ENCODE measurements at places on chromosomes 16 and 17.
A peak's percentile ranks its signal among the peaks of the same experiment; 100 is the strongest.

- DNase-seq: no peak
Observed at GRCh38 chr16:89924925-89925307, 1.8 kb downstream of the TUBB3 start.

- no peak for DNase-seq
Observed at GRCh38 chr17:49162866-49163265, 30.3 kb downstream of the B4GALNT2 start.

DNA sequence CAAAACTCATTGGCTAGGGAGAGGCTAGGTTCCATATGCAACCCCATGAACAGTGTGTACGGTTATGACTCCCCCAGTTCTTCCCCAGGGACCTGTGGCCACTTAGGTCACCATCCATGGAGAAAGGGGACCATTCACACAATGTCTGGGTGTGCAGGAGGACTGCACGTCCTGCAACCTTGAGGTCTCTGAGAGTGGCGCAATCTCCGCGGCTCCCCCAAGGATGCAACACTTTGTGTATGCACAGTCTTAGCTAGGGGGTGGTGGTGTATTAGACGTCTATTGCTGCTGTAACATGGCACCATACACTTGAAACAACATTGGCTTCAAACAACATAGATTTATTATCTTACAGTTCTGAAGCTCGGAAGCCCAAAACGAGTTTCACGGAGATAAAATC, 65.6 kb upstream of the CBX4 start:
- no peak for DNase-seq

DNA sequence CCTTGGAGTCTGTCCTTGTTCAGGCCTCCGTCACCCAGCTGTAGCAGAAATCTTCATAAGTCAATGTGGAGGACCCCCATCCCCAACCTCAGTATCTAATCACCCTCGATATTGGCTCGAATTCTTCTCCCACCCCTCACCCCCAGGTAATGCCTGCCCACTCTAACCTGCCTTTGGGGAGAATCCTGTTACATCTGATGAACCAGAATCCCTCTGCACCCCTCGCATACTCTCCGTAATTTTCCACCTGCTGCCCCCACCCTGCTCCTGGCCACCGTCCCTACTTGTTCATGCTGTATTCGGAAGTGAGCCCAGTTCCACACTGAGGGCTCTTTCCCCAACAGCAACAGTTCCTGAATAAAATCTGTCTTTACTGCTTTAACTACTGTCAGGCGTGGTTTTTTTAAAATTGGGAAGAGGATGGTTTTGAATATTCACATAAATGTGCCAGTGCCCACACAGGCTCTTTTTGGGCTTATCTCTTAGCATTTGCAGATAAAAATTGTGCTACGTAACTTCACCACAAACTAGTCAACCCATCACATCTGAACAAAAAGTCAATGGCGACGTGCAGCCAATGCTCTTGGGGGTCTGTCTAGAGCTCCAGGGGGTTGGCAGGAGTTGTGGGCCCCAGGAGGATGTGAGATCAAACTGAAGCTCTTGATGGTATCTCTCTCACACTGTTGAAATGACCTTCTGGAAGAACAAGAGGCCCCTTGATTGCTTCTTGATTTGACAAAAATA, 73.7 kb downstream of the NETO2 start:
- no peak for DNase-seq

- DNase-seq: no peak
Observed at GRCh38 chr16:1734816-1735215, 28.8 kb downstream of the MAPK8IP3 start.

DNA sequence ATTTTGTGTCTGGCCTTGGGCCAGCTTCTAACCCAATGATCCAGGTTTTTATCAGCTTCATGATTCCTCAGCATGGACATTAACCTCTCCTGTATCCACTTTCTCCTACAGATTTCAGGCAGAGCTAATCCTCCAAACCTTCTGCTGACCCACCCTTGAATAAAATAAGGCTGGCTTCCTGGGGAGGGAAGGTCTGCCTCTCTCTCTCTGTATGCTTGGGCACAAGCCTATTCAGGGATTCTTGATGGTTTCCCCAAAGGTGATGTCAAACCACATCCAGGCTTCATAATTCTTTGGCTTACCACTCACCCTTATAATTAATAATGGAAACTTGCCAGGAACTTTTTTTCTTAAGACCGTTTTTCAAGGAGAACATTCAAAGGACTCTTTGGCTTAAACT, 240.1 kb downstream of the UTP18 start:
- DNase-seq: no peak

DNA sequence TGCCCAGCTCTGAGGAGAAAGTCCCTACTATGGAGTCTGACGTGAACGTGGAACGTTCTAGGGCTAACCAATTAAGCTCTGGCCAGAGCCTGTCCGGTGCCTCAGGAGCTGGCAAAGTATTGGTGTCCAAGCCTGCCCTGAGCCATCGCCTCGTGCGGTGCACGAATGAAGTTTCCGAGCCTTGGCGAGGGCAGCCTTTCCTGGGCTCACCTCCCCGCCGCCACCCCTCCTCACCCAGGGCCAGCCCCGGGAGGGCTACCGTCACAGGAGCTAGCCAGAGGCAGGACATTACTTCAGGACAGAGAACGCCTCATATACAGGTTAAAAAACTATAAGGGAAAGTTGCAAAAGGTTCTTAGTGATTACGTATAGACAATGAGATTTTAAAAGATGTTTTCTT, 23.6 kb upstream of the TRAP1 start:
- DNase-seq: no peak

DNA sequence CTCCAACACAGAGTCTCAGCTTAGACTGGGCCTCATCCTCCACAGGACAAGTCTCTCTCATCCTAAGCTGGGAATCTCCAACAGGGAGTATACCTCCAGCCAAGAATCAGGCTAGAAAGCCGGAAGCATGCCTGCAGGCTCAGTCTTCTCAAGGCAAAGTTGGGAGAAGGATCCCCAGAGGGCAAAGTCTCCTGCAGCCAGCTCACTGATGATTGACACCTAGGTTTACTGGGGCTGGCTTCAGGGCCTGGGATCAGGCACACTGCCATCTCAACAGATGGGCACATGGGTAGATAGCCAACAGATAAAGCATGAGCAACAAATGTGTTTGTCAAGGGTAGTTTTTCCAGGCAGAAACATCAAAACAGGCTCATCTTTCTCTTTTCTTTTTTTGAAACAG, 56.1 kb upstream of the TOX3 start:
- DNase-seq: no peak

- DNase-seq: no peak
Observed at GRCh38 chr16:61050547-61050946, 985.7 kb downstream of the CDH8 start.

- no peak for DNase-seq
Observed at GRCh38 chr17:62876063-62876462, 67.9 kb upstream of the MARCHF10 start.

DNA sequence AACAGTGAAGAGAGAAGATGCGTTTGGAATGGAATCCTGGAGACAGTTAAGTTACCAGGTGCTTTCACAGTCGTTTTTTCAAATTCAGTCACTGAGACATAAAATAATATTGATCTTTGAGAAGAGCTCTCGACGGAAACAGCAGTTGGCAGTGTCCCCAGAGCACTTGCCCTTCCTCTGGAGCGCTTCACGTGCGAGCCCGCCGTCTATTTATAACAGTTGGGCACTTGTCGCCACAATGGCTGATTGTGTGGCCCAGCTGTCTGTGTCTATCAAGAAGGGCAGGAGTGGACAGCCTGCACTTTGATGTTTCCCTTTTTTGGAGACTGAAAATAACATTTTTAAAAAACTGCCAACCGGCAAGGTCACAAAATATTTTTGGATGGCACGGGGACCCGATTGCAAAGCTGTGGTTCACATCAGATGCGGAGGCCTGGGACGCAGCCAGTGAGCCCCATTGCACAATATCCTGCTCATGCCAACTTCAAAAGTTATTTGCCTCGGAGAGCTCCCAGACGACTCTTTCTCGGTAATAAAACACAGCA, 62.9 kb downstream of the ADCY9 start:
- peak; percentile 29 for DNase-seq

- no peak for DNase-seq
Observed at GRCh38 chr17:8552577-8553320, 77.8 kb downstream of the MYH10 start.

DNA sequence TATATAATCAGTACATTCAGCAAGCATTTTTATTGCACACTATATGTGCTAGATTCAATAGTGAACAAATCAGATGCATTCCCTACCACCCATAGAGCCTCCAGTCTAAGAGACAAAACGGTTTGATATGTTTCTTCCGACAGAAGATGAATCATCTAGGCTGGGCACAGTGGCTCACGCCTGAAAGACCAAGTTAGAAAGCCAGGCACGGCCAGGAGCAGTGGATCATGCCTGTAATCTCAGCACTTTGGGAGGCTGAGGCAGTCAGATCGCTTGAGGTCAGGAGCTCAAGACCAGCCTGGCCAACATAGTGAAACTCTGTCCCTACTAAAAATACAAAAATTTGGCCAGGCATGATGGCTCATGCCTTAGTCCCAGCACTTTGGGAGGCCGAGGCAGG, 18.3 kb upstream of the COPRS start:
- DNase-seq: no peak

DNA sequence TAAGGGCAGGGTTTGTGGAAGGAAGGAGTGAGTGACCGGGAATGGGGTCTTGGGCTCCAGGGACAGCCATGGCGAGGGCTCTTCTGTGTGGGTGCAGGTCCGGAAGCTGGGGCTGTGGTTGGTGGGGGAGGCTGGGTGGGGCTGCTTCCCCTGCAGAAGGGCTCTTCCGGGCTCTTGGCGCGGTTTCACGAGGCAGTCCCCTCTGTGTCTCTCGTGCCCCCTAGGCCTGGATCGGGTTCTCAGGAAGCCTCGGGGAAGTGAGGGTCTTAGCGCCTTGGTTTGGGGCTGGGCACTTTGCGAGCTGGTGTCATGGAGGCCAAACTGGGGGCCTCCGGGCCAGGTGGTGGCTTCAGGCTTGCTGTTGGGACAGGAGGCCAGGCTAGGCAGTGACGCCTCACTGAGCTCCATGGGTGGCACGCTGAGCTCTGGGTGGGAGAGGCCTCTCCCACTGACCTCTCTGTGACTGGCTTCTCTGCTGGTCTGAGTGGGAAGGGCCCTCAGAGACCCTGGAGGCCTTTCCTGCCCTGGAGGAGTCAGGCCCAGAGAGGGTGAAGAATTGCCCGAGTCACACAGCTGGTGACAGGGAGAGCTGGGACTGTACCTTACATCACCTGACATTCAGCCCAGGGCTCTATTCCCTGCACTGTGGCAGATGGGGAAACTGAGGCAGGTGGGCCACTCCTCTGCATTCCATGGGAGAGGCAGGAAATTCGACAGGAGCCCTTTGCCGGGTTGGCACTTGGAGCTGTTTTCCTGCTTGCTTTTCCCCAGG, 8.2 kb downstream of the ADCY7 start:
- DNase-seq: peak; percentile 60

DNA sequence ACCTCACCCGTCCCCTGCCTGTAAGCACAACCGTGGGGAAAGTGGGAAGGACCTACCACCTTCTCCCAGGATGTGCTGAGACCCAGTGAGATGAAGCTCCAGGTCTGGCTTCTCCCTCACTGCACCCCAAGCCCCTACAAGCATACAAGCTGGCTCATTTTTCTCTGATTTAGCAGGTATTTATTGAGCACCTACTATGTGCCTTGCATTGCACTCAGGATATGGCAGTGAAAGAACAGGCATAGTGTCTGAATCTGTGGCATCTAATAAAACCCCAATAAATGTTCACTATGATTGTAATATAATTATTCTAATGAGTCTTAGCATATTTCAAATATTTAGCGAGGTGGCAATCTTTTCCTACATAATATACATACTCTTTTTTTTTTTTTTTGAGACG, 84.5 kb downstream of the LITAF start:
- DNase-seq: no peak

GRCh38 chr17:74343526-74344284, 17.7 kb downstream of the KIF19 start:
- no peak for DNase-seq

DNA sequence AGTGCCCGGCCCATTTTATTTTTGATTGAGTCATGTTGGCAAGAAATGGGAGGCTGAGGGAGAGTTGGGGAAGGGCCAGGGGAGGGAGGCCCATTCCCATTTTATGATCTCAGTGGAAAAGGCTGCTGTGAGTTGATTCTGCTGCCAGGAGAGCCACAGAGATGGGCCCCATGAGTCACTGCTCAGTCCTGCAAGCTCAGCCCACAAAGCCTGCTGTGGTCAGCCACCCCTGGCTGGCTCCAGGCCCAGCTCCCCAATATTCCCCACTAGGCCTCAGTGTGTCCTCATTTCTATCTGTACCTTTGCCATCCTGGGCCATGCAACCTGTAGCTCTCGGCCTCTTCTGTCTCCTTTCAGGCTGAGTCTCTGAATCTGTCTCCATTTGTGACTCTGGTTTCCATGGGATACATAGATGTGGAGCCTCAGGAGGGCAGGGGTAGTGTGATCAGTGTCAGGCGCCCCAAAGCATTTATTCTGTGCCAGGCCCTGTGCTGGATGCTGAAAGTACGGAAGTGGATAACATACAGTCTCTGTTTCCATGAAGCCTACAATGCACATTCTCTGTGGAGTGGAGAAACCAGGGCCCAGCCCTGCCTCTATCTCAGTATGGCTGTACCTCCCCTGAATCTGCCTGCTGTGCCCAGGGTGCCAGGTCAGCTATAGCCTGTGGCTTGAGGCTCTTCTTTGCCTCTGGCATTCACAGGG, 1.9 kb upstream of the PLEKHG4 start:
- DNase-seq: no peak

DNA sequence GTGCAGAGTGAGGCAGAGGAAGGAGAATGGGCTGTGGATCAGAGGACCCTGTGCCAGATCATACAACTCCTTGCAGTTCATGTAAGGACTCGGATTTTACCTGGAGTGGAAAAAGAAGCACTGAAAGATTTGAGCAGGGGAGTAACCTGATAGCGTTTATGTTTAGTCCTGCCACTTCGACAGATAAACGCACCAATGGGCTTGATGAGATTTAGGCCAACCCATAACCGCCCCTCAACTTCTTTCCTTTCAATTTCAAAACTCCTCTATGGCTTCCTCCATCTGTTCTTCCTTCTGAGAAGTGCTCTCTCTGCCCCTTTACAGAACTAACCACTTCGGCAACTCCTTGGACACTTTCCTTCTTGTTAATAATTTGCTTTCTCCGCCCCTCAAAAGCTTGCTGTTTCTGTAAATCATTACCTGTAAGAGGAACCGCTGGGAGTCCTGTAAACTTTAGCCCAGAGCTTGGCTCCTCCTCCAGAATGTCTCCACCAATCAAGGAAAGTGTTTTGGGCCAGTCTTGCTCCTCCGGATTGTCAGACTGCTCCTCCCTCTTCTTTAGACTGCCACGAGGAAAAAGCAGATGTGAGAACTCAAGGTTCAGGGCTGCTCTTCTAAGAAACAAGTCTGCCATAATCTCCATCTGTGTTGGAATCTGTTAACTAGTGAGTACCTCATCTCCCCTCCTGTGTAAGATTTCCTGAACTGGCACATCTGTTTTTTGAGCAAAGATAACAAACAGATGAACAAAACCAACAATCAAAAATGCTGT, at the start of gene ACSM3:
ACSM3 (plus strand) TSS at position 554 of the 772 bp plus-strand sequence. CDS start 6,021 bp downstream, outside the sequence.
- peak; percentile 85 for DNase-seq

DNA sequence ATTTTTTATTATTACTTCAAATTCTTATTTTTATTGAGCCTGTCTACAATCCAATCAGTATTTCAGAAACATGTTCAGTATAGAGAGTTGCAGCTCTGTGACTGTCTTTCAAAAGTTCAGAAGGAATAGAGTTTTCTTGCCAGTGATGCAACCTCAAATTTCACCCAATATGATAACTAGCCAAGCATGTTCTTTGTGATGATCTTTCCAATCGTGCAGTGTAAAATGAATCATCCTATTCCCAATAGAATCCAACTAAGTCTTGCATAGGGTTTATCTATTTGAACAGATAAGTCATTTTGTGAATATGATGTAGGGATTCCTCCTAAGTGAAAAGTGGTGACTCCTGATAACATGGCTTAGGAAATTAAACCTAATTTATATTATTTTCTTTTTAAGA, 937.8 kb downstream of the KCNJ2 start:
- no peak for DNase-seq

- DNase-seq: no peak
Observed at GRCh38 chr17:146983-147761, 9.8 kb downstream of the SCGB1C2 start.
